ENCODE measurements at places on chromosomes 5 and 9.

DNA sequence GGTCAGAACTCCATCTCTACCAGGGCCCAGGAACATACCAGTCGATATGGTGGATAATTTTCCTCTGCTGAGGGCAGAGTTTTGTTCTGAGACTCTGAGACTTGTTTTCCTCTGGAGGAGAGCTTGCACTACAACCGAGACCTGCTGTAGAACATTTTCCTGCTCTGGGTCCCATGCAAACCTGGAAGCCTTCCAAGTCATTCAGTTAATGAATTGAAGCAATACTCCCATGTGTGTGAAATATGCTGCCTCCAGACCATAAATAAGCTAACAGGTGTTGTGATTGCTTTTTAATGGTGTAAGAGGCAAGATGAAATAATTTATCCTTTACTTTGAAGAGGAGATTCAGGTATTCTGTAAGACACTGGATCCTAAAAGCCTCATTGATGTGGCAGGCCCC, 372.8 kb downstream of the TMEM167A start:
- DNase-seq: no peak

- no peak for DNase-seq
These were observed 21.2 kb upstream of the VCAN start for GRCh38 chr5:83450183-83450966.

- no peak for DNase-seq
These were observed 57.7 kb downstream of the AK8 start for GRCh38 chr9:132820169-132820944.

DNA sequence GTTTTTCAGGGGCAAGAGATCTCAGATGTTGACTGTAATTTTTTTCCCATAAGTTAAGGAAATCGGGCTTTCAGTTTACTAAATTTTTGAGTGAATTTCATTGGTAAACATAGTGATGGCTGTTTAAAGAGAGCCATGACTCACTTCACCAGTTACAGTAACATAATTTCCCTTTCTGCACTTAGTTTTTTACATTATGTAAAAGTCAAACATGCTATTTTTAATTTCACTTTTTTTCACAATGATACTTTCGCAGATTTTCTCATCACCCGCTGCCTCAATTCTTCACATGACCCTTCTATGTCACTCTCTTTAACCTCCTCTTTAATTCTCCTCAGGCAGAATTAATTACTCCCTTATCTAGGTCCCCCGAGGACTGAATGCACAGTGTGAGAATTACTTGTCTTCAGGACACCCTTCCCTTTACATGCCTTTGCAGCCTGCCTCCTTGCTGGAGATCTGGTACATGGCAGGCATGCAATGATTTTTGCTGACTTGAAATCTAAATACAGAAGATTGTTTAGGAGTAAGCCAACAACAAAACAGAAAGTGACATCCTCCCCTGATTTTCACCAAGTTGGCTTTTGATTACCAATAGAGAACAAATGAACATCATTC, 217.5 kb upstream of the S1PR3 start:
- no peak for DNase-seq

GRCh38 chr5:177370488-177371119, 12.9 kb downstream of the RGS14 start:
- peak; percentile 81 for DNase-seq

- DNase-seq: no peak
These were observed 307.4 kb upstream of the SEMA6A start for GRCh38 chr5:116881921-116882531.

GRCh38 chr9:18819418-18819817, 213.6 kb downstream of the SAXO1 start:
- no peak for DNase-seq

DNA sequence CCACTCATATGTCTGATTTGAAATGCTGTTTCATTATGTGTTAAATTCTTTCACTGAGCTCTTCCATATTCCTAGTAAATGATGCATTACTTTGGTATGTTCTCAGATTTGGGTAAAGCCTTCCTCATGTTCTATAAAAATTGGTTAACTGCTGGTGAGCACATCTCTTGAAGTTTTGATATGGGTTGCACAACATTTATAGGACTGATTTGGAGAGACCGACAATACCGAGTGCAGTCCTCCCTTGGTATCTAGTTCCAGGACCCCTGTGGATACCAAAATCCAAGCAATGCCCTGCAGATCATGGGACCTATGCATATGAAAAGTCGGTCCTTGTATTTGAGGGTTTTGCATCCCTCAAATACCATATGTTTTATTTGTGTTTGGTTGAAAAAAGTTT, 37.8 kb downstream of the WDR36 start:
- no peak for DNase-seq

DNA sequence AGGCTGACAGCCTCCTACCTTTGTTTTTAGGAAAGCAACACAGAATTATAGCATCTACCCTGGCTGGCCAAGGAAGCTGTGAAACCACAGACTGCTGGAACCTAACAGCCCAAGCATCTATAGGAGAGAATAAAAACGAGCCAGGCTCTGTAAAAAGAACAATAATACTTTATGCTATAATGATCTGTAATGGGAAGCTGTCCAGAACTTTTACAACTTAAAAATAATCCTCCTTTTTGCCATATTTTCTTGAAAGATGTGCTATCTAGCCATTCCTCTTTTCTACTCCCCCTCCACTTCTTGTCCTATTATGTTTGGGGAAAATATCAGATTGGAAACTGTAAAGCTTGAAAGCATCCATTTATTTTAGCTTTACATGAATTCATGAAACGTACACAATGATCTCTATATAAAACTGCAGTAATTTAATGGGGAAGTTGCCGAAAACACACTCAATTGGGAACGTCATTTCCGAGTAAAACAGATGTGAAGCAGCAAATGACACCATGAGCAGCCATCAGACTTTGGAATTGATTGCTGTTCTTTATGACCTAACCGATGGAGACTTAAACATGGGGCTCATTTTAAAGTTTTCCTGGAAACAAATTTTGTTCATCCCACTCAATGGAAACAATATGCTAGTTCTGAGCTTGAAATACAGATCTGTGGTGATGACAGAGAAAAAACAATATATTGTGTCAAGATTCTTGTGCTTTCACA, 450.3 kb upstream of the CLINT1 start:
- no peak for DNase-seq

DNA sequence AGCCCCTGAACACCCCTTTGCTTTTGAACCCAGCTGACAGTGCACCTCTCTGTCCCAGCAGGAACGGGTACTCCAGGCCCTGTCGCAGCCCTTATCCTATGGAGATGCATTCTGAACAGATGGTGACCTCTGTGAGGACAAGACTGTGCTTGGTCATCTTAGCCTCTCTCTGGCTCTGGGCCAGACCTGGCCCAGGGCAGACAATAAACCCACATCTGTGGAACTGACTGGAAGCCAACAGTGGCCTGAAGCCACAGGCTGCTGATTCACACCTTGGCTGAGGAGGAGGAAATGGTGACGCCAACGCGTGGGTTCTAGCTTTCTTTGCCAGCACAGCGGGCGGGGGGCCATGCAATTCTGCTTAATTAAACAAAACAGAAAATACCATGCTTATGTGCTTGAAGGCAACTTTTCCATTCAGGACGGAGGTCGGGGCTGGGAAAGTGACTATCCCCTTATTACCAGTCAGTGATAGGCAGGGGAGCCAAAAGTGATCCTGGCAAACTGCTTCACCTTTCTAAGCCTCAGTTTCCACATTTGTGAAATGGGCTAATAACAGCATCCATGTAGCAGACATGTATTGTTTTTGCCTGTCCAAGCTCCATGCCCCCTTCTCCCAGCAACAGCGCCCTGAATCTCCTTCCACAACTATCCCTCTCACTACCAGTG, 10.8 kb downstream of the SH3PXD2B start:
- DNase-seq: no peak

- no peak for DNase-seq
These were observed 214.5 kb upstream of the ANKRD55 start for GRCh38 chr5:56447656-56448055.

DNA sequence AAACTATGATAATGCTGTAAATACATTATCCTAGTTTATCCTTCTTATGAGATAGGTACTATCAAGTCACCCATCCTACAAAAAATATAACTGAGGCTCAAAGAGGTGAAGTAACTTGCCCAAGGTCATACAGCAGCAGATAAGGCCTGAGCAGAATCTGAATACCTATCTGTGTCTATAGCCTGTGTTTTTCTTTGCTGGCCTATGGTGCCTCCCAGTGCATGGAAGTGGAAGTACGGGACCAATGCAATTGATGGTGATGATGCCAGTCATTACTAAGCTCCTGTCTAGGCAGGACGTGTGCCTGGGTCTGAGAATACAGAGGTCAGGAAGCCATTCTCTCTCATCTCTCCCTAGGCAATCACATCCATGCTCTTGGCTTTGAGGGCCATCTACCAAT, 67.8 kb downstream of the FAT2 start:
- peak; percentile 54 for DNase-seq

- no peak for DNase-seq
These were observed 107.2 kb downstream of the SEMA6A start for GRCh38 chr5:116467465-116467843.

DNA sequence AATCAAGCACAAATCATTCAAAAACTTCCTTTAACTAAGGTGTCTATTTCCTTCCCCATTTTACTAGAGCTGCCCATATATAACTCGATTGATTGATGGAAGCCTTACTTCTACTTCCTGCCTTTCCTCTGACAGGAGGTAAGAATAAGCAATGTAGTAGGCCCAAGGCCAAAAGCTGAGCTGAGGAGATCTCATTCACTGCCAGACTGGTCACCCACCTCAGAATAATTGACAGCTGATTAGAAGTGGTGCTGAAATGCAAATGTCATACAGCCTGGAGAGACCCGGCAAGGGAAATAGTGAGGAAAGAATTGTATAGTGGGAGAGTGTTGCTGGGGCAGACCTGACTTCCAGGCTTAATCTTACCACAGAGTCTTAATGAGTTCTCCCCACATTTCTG, 239.9 kb downstream of the SAXO1 start:
- no peak for DNase-seq

GRCh38 chr5:74169701-74170100, 470.8 kb downstream of the ENC1 start:
- no peak for DNase-seq

DNA sequence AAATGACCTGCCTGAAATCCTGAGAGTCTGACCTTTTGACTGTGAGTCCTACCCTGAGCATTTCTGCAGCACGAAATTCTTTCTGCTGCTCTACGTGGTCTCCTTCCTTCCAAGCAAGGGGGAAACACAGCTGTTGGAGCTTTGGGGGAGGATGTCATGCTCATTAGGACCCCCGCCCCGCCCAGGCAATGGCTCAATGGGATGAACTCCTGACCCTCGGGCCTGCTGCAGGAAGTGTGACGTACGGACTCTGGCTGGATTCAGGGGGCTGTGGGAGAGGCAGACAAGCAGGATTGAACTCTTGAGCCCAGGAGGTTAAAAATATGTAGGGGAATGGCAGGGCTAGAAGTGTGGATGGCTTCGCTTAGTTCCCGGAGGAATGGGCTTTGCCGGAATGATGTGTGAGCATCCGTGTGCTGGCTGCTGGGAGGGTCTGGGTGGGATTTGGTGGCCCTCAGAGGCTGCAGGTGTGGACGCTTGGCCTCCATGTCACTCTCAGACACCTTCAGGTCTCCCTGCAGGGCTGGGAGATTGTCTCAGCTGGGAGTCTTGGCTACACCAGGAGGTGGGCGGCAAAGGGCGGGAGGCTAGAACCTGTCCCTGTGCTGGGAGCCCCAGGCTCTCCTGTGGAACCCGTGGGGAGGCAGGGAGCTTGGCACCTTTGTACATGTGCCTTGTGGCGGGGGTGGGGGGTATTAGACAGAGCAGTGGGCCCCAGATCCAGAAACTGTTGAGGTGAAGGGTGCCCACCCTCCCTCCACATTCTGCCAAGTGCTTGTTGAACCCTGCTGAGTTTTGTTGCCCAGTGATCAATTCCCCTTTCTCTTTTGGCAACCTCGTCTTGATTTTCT, 26.3 kb downstream of the STC2 start:
- DNase-seq: no peak

DNA sequence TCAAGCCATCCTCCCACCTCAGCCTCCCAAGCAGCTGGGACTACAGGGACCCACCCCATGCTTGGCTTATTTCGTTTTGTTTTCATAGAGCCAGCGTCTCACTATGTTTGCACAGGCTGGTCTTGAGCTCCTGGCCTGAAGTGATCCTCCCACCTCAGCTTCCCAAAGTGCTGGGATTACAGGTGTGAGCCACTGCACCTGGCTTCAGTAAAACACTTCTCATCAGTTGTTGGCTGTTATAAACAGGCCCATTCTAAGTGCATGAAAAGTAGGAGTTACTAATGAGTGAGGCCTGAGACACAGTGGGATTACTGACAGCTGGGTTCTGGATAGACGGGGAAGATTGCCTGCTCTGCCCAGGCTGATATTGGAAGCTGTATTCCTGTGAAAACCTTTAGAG, 3.5 kb downstream of the CRB2 start:
- no peak for DNase-seq

DNA sequence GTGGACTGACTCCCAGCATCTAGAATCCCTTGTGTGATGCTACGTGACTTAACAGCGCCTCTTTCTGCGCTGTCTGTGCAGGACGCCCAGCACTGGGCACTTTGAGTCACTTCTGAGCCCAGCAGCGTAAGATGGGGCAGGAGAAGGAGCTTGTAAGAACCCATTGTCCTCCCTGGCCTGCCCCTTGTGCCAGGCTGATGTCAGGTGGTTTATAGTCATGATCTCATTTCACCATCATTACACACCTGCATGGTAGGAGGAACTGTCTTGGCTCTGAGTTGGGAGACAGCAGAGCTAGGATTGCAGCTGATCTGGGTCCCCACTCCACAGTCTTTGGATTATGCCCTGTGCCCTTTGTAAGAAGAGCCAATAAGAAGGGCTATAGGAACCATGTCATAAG, 12.2 kb downstream of the ERGIC1 start:
- DNase-seq: no peak

GRCh38 chr9:14423815-14424261, 109.9 kb upstream of the NFIB start:
- DNase-seq: no peak

DNA sequence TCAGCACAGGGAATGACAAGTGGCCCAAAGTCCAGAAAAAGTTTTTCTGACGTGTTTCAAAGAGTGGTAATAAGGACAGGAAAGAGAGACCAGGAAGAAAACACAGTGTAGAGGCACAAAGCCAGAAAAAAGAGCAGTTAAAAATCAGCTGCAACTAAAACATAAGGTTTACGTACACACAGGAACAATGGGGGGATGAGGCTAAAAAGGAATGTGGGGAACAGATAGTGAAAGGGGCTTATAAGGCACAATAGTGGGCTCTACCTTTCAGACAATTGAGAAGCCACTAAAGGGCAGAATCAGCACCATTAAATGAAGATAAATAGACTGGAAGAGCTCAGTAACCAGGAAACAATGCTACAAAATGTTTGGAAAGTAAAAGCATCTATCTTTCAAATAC, 5.5 kb downstream of the ELP1 start:
- no peak for DNase-seq

DNA sequence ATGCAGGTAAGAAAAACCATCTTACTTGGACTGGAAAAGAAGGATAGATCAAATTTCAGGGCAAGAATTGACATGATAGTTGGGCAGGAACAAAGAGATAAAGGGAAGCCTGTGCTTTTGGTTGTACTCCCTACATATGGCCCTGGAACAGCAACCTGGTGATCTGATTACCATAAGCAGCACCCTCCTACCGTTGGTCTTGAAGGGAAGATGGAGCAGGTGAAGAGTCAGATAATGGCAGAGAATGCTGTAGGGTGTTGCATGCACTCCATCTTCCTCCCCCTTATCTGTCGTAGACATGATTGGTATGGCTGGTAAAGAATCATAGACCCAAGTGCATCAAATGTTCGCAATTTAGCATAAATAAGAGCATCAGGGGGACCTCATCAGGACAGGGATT, 4.7 kb downstream of the IRGM start:
- DNase-seq: no peak

- no peak for DNase-seq
These were observed 61.7 kb downstream of the SH3TC2 start for GRCh38 chr5:149001162-149001561.

GRCh38 chr9:35599763-35600604, 5.1 kb upstream of the TESK1 start:
- DNase-seq: no peak

Measured in GM12891 (cell line).